ENCODE measurements at places on chromosomes 2 and 18.

GRCh38 chr18:64180617-64181016, 31.7 kb upstream of the LINC00305 start:
- DNase-seq = no peak

GRCh38 chr18:35050028-35050546, 8.9 kb downstream of the MAPRE2 start:
- no peak for DNase-seq

- no peak for DNase-seq
Measured at GRCh38 chr18:12608301-12608700, 49.6 kb downstream of the SPIRE1 start.

DNA sequence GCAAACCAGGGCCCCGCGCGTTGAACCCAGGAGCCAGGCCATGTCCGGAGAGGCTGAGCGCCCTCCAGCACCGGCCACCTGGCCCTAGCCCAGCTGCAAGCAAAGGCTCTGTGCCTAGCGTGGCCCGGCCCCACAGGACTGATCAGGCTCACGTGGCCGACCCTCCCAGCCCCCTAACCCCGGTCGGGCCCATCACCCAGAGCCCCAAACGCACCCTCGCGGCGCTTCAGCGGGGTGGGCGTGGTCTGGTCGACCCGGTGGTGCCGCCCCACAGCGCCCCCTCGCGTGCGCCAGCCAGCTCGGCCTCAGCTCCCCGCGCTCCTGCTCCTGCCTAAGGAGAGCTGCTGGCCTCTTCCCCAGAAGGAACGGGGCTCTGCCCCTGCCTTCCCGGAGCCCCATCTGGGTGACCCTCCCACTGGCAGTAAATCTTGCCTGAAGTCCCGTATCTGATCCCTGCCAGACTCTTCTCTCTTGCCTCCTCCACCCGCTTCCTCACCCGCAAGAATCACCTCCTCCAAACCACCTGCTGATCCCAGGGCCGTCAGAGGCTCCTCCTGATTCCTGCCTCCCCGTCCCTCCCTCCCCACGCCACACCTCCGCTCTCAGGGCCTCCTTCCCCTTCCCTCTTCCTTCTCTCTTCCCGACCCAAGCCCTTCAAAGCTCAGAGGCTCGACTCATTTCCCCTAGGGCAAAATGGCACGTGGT, 12.3 kb upstream of the TEX51 start:
- DNase-seq = peak; percentile 50

DNA sequence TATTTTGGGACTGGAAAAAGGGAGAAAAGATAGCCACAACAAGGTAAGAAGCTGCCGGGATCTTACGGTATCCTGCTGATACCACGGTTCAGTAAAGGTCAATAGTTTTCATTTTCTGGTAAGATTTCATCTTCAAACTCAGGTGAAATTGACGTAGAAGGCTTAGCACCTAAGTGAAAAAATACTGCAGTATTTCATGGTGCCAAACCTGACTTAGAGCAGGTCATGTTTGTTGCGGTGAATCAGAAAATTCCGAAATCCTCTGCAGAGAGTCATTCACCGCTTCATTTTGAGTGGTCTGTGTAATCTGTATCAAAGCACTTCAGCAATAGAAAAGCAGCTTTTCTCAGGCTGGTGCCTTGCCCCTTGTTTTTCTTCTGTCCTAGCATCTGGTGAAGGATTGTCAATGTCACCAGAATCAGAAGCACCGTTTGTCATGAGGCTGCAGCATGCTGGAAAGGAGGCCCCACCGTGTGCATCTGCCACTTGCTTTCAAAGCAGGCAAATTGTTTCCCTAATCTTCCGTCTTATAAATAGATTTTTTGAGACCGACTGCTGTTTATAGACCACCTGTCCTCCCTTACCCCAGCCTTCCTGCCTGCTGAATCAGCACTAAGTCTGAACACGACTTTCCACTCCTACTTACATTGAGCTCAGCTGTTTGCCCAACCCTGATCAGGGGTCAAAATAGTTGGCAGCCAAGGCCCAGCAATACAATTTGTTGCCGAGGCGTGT, 156.3 kb downstream of the EML6 start:
- DNase-seq = no peak

DNA sequence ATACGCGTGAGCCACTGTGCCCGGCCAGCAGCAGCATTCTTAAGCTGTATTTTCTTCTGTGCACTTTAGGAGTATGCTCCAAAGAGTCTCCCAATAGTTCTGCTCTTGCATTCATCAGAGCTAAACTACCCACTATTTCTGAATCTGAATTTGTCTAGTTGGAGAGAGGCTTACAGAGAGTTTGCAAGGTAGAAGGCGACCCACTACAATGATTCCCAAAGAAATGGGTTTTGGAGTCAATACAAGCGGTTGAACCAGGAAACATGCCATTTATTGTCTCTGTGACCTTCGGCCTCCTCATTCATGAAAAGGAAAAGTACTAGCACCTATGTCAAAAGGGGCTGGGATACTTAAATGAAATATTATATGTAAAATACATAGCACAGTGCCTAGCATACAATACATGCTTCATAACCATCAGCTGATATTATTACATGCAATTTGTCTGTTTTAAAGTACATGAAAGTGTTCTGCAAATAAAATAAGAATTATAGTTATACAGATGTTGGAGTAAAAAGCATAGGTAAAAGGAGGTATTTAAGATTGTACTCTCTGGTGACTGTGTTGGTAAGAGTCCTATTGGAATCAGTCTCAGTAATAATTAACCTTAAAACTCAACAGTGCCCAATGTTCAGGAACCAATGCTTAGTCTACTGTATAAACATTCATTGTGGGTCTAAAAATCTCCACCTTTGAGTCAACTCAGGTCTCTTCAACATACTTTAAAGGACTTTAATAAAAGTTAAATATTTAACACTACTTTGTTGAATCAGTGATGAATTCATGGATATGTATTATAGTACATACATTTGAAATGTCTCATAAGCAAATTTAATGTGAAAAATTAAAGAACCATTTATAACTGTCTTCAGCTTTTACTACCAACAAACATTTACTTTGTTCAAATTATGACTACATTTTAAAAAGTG, 89.8 kb upstream of the GRB14 start:
- DNase-seq = no peak

- no peak for DNase-seq
Measured at GRCh38 chr2:20153131-20153851, 71.6 kb downstream of the SDC1 start.

- DNase-seq = no peak
Measured at GRCh38 chr18:57443247-57443646, 8.1 kb downstream of the ONECUT2 start.

- DNase-seq = no peak
Measured at GRCh38 chr2:153388246-153388645, 90.3 kb downstream of the RPRM start.

- no peak for DNase-seq
Measured at GRCh38 chr2:100820523-100821254, 750 bp downstream of the NPAS2 start.

Measured in stimulated activated CD4-positive, alpha-beta T cell treated with anti-CD3 and anti-CD28 coated beads, Interleukin-2, amount 100 ng/mL, for 48 hours (primary cell).